SK-MEL-5 (cell line): ENCODE measurements at places on chromosomes 2 and 18.

- no peak for DNase-seq
Measured at GRCh38 chr2:208046686-208047085, 21.4 kb upstream of the PLEKHM3 start.

DNA sequence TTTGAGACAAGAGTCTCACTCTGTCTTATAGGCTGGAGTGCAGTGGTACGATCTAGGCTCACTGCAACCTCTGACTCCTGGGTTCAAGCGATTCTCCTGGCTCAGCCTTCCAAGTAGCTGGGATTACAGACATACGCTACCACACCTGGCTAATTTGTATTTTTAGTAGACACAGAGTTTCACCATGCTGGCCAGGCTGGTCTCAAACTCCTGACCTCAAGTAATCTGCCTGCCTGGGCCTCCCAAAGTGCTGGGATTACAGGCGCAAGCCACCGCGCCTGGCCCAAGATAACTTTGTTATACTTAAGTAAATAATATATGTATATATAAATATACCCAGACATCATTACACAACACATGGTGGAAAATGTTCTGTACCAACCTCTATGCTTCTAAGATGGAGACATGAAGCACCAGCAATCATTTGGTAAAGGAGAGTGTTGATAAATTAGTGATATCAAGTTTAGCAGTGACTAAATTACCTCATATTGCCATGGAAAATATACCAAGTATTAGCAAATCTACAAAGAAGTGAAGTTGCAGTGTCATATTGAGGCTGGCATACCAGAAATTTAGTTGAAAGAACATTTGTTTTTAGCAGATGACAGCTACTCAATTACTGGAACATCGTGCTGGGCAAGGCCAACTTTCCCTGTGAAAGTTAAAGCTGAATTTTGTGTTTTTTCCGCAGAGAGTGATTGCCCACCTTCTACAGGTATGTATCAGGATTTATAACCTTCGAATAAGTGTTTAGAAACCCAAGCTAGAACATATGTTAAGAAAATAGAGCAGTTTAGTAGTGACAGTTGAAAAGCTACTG, 177.7 kb downstream of the MYCN start:
- no peak for DNase-seq

GRCh38 chr2:185507719-185508118, 230.9 kb upstream of the FSIP2 start:
- no peak for DNase-seq

DNA sequence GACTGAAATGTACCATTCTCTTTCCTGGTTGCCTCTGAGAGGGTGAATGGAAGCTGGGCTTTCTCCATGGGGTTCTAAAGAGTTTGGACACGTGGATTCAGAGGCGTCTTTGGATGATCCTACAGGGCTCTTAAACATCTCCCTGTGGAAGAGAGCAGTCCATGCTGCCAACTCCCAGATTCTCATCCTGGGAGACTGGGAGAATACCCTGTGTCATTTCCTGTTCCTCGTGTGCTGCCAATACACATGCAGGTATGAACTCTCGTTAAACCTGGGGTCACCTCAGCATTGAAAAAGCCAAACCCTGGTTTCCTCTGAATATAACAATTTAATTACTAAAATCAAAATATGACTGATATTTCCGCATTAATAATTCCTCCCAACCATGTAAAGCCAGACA, 73.3 kb upstream of the NT5C1B start:
- no peak for DNase-seq

DNA sequence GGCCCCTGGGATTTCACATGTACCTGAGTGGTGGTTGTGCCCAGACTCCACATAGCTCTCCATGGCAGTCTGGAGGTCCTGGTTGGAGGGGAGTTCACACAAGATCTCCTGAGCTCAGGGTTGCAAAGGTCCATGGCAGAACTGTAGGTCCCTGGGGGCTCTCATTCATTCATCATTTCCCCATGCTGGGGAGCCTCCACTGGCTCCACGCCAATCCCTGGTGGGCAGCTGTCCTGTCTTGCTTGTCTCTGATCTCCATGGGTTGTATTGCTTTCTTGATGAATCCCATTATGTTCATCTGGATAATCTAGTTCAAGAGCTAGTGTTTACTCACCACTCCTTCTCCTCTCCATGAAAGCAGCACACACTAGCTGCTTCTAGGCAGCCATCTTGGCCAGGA, 42.4 kb downstream of the ZSWIM2 start:
- DNase-seq = no peak

- no peak for DNase-seq
Measured at GRCh38 chr2:28565720-28566295, 69.9 kb downstream of the PLB1 start.

- no peak for DNase-seq
Measured at GRCh38 chr2:3857576-3857975, 154.2 kb downstream of the DCDC2C start.

DNA sequence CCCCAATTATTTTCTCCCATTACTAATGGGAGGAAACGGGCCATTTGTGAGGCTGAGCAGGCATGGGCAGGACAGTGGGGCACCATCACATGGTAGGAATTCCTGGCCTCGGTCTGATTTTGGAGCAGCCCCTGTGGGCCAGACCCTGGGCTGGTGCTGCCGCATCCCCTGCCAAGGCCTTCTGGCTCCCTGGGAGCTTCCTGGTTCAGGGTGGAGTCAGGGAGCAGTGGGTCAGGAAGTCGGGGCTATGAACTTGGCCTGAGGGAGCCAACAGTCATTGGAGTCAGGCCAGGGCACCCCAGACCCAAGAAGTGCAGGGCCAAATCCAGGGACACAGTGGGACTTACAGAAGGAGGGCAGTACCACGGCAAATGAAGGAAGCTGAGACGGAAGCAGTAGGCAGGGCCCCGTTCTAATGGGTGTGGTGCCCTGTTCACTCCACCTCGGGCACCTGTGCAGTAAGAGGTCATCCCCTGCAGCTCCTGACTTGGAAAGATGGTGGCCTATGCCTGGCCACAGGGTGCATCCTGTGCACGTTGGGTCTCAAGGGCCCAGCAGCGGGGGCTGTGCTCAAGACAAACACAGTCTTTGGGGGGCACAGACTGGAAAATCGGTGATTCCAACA, 328.1 kb downstream of the SMAD2 start:
- DNase-seq = no peak

GRCh38 chr2:152529420-152530115, 187.7 kb downstream of the PRPF40A start:
- DNase-seq = no peak

- no peak for DNase-seq
Measured at GRCh38 chr2:115874427-115874826, 1432.0 kb downstream of the DPP10 start.

GRCh38 chr2:26442707-26443106, 35.2 kb downstream of the OTOF start:
- DNase-seq = no peak

DNA sequence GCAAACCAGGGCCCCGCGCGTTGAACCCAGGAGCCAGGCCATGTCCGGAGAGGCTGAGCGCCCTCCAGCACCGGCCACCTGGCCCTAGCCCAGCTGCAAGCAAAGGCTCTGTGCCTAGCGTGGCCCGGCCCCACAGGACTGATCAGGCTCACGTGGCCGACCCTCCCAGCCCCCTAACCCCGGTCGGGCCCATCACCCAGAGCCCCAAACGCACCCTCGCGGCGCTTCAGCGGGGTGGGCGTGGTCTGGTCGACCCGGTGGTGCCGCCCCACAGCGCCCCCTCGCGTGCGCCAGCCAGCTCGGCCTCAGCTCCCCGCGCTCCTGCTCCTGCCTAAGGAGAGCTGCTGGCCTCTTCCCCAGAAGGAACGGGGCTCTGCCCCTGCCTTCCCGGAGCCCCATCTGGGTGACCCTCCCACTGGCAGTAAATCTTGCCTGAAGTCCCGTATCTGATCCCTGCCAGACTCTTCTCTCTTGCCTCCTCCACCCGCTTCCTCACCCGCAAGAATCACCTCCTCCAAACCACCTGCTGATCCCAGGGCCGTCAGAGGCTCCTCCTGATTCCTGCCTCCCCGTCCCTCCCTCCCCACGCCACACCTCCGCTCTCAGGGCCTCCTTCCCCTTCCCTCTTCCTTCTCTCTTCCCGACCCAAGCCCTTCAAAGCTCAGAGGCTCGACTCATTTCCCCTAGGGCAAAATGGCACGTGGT, 12.3 kb upstream of the TEX51 start:
- peak; percentile 64 for DNase-seq

DNA sequence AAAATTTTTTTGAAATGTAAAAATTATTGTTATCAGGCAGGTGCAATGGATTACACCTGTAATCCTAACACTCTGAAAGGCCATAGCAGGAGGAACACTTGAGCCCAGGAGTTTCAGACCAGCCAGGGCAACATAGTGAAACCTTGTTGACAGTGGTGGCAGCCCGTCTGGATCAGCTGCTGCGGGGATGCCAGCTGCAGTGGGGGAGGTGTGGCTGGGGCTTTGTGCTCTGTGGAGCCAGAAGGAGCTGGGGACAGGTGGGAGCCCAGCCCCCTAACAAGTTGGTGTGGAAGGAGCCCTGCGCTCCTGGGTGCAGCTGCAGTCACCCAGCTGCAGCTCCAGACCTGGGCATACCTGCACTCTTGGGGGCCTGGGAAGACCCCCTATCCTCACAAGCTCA, 182.4 kb upstream of the MC4R start:
- no peak for DNase-seq

DNA sequence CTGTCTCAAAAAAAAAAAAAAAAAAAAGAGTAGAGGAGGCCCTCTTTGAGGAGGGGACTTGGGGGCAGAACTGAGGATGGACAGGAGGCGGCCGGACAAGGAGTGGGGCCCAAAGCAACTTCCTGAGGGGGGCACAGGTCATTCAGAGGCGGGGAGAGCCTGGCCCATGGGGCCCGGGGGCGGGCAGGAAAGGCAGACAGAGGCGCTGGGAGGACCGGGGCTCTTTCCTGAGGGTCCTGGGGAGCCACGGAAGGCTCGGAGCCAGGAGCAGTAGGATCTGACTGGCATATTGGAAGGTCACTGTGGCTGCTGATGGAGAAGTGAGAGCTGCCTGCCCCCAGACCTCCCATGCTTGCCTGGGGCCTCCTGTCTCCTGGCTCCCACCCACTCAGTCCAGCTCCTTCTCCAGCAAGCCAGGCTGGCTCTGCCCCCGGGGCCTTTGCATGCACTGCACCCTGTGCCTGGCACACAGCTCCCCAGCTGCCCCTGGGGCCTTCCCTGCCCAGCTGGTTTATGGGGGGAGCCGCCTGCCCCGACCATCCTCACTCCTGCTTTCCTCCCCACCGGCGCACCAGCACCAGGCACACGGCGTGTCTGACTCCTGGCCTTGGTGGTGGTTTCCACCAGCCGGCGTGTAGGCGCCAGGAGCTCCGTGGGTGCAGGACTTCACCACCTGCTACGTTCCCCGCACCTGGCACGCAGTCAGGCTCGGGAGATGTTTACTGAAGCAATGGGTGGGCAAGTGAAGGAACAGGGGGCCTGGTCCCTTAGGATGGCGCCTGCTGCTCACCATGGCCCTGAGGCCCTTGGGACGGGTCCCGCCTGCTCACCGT, 5.6 kb downstream of the ESPNL start:
- no peak for DNase-seq

GRCh38 chr2:8564475-8564874, 117.4 kb upstream of the ID2 start:
- no peak for DNase-seq

GRCh38 chr2:186294248-186294888, 191.7 kb upstream of the ZC3H15 start:
- no peak for DNase-seq

GRCh38 chr2:46320141-46320567, 22.9 kb downstream of the EPAS1 start:
- DNase-seq = no peak

- DNase-seq = peak; percentile 16
Measured at GRCh38 chr2:1366546-1367134, 46.6 kb upstream of the TPO start.

DNA sequence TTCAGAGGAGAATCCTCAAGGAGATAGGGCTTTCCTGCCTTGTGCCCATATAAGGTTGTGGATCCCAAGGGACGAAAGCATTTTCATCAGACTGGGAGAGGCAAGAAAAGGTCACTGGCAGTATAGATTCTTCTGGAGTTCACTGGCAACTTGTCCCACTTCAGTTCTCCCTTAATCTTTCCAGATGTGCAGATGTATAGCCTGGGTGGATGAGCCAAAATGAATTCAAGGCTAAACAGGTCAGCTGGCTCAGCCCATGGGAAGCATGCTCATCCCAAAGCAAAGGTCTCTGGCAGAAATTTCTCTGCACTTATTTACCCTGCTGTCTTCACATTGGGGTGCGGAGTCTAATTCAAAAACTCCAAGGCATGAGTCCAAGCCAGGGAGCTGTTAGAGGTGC, 148.9 kb upstream of the TNP1 start:
- no peak for DNase-seq

DNA sequence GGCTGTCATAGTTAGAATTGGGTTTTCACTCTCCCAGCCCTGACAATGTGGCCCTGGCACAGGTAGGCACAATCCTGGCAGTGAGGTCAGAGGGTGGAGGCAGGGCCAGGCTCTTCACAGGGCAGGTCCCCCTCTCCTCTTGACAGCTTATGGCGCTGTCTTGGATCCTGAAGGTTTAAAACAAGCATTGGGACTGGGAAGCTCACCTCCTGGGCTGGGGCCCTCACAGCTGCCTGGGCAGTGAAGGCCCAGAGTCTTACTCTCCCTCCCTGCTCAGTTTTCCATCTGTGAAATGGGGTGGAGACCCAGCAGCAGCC, 23.3 kb downstream of the LBH start:
- no peak for DNase-seq

GRCh38 chr2:37342591-37343220, 1.7 kb upstream of the QPCT start:
- DNase-seq = peak; percentile 42

DNA sequence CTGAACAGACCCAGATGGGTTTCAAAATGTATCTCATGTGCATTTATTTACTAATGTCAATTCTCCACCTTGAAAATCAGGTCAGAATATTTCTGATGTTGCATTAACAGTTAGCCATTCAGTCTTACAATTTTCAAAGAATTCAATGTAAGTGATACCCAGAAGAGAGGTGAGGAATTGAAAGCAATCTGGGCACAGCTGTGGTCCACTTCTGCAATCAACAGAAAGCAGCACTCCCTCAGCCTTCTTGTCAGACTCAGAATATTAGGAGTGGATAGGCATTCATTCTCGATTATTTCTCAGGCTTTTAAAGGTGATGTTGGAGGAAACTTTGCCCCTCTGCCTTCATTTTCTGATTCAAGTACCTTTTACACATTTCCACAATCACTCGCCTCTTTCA, 15.7 kb downstream of the CCL20 start:
- no peak for DNase-seq
